Left ventricle myocardium inferior (tissue), 1 donor: ENCODE measurements at places on chromosomes 12 and 14.

GRCh38 chr14:58836303-58836974 is 198.7 kb downstream of the DACT1 start:
- no peak for DNase-seq

GRCh38 chr14:98906123-98906995 is 365.6 kb downstream of the BCL11B start:
- DNase-seq, result no peak

DNA sequence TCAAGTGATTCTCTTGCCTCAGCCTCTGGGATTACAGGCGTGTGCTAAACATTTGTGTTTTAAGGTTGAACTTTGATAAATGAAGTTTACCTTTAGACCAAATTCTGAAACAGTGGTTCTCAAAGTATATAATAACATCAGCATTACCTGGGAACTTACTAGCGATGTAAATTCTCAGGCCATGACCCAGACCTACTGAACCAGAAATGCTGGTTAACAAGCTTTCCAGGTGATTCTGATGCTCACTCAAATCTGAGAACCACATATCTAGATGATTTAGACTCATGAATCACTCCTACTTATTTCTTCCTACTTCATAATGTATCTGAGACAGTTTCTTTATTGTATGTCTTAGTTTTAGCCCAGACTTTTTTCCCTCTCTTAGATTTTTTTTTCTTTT is 43.6 kb downstream of the RAD51B start:
- DNase-seq, result no peak

DNA sequence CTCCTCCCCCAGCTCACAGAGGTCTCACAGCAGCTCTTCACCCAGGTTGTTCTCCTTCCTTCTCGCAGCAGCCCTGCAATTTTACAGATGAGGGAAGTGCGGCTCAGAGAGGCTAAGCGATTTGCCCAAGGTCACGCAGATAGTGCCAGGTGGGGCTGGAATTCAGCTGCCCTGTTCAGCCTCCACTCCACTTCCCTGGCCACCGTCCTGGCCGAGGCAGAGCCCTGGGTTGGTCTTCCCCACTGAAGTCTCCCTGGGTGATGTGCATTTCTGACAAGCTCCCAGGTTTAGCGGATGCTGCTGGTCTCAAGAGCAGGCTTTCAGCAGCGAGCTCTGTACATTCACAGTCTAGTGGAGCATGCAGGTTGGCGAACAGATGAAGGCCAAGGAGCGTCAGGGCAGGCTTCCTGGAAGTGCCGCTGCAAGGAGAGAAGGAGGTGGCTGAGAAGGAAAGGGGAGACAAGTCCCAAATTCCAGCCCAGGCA is 28.9 kb upstream of the EML1 start:
- no peak for DNase-seq

DNA sequence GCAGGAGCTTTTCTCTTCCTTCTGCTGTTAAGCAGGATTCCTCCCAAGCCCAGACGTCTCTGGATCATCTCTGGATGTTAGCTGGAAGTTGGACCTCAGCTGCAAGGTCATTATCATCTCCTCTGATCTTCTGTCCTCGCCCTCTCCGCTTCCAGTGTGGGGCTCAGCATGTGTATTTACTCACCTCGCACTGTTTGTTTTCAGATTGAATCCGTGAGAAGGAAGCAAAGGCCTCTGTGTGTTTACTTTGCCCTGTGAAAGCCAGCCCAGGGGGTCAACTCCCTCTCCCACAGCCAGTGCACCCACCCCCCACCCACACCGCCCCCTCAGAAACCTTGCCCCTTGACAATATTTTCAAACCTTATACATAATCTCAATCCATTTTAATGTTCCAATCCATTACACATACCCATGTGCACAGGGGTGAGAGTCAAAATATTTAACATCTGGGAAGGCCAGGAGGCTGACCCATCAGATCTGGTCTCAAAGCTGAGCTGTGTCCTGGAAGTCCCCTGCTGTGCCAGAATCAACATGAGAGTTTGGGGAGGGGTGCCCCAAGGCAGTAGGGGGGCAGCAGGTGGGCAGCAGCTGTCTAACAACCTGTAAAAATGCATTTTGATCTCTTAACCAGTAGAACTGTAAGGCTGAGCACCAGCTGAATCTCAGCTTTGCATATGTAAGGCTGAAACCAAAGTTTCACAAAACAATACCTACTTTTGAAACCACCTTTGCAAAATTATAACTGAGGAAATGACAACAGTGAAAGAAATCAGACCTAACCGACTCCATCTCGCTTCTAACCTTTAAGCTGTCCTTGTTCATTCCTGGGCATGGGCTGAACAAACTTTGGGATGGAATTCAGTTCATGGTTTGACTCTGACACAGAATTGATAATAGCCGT is 157.9 kb downstream of the ZNF664 start:
- no peak for DNase-seq

DNA sequence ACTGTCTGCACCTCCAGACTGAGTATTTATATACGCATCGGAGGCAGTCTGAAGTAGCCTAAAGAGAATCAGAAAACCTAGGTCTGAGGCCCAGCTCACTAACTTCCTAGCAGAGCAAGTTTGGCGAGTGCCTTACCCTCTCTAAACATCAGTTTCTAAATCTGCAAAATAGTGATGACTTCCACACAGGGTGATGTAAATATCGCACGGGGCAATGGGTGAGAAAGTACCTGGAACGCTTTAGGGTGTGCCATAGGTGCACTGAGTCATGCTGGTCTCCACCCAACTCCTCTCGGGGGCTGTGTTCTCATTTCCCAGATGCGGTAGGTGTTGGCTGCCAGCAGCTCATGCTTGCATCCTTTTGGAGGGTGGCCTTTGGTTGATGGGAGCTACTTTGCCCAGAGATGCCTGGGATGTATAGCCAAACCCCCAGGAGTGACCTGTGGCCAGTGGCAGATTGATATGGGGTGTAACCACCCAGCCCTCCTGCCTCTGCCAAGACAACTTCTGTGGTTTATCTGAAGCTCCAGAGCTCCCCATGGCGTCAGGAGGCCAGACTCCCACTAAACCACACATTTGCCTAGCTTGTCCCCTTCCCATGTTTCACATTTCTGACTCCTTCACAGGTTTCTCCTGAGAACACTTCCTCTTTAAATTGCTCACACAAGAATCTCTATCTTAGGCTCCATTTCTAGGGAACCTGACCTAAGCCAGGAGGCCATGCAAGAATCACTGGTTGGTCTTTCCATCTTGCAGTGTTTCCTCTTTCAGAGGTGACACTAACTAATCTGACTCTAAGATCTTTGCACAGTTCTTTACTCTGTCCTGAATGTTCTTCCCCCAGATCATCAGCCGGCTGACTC is 62.0 kb upstream of the TUNAR start:
- no peak for DNase-seq

- no peak for DNase-seq
Observed at GRCh38 chr12:84492351-84492883, 420.2 kb downstream of the SLC6A15 start.

DNA sequence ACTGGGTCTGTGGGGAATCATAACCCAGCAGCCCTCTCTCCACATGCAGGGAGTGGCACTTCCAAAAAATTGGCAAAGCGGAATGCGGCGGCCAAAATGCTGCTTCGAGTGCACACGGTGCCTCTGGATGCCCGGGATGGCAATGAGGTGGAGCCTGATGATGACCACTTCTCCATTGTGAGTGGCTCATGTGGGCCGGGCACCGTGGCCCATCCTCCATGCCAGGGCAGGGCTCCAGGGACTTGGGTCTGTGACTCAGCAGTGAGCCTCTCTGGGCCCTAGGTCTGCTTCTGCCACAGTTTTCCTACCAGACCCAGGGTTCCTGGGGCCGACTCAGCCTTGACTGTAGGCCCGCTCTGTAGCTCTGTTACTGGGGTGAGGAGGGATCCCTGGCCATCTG is 2.2 kb downstream of the NPFF start:
- DNase-seq, result no peak

- no peak for DNase-seq
Observed at GRCh38 chr12:30942486-30942885, 15.9 kb downstream of the TSPAN11 start.

- DNase-seq, result no peak
Observed at GRCh38 chr12:119157978-119158377, 20.8 kb upstream of the HSPB8 start.
